Stimulated activated CD8-positive, alpha-beta memory T cell treated with anti-CD3 and anti-CD28 coated beads, Interleukin-4, amount 100 ng/mL, for 1 hour (primary cell): ENCODE measurements at places on chromosomes 7 and 10.

GRCh38 chr10:123151737-123152135 is 2.5 kb upstream of the BUB3 start:
- DNase-seq, result no peak

GRCh38 chr7:113945018-113945938 is 26.5 kb upstream of the PPP1R3A start:
- DNase-seq, result no peak

GRCh38 chr7:127380479-127380878 is 12.0 kb downstream of the ZNF800 start:
- DNase-seq, result no peak

- peak; percentile 56 for DNase-seq
Observed at GRCh38 chr7:104983578-104984539, 30.1 kb upstream of the KMT2E start.

- DNase-seq, result no peak
Observed at GRCh38 chr7:12152196-12152918, 58.7 kb upstream of the TMEM106B start.

DNA sequence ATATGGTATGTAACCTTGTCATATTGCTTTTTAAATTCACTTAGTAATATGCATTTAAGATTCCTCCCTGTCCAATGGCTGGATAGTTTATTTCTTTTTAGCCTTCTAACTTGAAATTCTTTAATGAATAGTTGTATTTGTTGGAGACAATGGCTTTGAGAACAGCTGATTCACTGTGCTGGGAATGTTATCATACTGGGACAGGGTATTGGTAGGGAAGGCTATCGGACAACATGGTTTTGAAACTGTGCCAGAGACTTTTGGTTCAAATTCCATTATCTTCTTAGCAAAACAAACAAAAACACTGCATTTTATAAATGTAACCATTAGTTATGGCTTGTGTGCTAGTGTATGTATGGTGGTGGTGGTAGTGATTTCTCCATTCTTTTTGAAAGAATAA is 517.1 kb upstream of the ANKRD30A start:
- no peak for DNase-seq

DNA sequence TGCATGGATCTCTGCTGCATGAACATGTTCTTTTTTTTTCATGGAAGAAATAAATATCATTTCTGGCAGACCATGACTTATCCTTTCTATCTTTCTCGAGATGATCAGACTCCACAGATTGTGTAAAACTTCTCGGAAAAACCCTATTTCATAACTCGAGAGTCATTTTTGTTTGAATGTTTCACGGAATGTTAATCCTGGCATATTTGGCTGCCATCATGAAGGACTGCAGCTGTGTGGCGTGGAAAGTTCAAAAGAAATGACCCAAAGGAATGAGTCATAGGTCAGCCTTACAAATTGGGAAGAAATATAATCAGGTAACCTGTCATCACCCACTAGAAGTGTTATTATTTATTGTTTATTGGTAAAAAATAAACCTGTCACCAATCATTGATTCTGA is 566.8 kb downstream of the SDK1 start:
- no peak for DNase-seq

- no peak for DNase-seq
Observed at GRCh38 chr10:74140553-74140952, 10.1 kb downstream of the AP3M1 start.

GRCh38 chr7:26454180-26454579 is 162.5 kb downstream of the SNX10 start:
- no peak for DNase-seq

DNA sequence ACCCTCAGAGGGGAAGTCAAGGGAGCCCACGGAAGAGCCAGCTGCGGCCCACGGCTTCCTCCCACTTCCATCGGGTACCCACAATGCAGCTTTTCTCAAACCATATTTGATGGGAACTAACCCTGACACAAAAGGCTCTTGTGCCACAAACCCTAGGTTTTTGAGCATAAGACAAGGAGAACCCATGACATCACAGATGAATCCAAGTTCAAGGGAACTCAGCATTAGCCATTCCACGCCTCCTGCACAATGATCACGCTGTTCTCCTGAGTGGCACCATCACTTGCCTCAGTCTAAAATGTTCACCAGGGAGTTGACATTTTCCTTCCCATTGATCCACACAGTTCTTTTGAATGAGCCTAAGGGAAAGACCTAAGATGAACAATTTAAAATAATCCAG is 70.4 kb downstream of the ITIH5 start:
- DNase-seq, result no peak

GRCh38 chr7:107592361-107593024 is 12.4 kb downstream of the BCAP29 start:
- DNase-seq, result no peak

GRCh38 chr10:34994565-34995142 is 95.5 kb downstream of the CUL2 start:
- DNase-seq, result peak; percentile 3

DNA sequence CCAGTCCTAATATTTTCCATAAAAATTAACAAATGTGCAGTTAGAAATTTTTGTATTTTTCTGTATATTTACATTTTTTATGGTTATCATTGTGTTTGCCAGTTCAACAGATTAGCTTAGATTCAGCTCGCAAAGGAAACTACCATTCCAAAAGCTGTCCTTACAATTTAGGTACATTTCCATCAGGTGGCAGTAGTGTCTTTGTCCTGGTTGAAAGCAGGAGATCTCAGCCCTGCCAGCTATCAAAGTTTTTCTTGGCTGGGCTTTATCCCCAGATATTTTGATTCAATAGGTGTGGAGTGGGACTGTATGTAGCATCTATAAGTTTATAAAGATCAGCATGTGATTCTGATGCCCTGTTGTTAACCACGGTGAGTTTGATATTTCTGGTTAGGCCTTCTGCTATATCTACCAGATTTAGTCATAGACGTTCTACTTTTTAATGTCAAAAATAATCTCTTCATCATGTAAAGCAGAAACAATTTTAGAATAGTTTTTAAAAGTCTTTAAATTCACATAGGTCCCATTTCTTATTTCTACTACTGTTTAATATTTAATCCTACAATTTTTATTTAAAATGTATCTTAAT is 15.5 kb upstream of the ICA1 start:
- no peak for DNase-seq

DNA sequence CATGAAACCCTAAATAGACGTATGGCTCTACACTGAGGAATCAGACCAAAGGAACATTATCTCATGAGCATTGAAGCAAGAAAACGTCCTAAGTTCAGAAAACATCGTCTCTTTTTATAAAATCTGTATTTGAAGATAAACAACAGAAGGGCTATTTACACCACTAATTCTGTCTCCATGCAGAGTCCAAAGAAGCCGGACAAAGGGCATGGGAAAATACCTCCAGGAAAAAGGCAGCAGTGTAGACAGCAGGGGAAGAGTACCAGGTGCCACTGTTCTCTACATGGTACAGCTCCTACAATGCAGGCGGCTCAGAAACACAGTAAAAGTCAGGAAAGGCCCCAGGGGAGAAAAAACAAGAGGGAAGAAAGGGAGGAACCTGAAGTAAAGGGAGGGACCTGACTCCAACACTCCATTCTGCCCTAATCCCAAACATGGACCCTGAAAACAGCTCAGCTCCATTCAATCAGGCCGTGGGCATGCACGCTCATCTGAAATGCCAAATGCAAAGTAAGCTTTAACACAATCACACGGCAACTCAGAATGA is 17.5 kb downstream of the FAM171A1 start:
- DNase-seq, result no peak

DNA sequence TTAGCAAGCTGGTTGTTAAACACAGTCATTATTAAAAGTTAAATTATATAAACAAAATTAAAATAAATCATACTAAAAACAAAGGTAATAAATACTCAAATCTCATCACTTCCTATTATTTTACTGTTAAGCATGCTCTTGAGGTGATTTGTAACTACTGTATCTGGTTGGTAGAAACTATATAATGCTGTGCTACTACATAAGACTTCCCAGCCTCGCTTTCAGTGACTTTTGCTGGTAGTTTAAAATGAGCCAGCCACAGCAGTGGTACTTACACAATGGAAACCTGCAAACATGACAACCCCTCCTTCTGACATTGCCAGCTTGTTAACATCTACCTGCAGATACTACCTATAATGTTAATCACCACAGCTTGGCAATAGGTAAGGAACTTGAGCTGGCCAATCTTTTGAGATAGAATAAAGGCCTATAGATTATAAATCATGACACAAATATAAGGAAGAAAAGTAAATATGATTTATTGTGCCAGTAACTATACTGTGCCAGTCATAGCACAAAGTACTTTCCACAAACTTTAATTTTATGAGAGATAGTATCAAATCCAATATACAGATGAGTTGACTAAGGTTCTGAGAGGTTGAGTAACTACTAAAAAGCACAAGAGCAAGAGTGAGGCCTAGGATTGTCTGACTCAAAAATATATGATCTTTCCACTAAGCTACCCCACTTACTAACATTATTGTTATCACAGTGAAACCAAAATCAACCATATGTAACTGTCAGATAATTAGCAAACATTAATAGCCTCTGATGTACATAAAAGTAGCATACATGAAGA is 181.1 kb upstream of the ASAH2 start:
- DNase-seq, result no peak

GRCh38 chr7:116786791-116787443 is 75.5 kb upstream of the CAPZA2 start:
- no peak for DNase-seq

- no peak for DNase-seq
Observed at GRCh38 chr10:114662646-114663217, 4.7 kb upstream of the ABLIM1 start.

DNA sequence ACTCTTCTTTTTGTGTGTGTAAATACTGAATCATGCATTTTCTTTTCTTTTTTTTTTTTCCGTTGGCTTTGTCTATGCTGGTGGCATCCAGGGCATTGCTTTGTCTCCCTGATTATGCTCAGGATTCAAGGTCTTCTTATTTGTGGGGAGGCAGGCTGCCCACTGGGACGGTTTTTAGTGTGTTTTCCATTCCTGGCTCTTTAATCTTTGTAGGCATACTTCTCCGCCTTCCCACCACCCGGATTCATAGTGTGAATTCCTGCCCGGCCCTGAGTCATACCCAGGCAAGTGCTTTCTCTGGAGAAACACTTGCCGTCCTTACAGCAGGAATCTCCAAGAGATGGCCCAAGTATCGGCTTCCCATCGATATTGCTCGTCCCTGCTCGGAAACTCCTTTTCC is 5.2 kb downstream of the ZNF655 start:
- DNase-seq, result no peak

GRCh38 chr7:99601656-99602310 is 3.7 kb downstream of the TMEM225B start:
- no peak for DNase-seq

DNA sequence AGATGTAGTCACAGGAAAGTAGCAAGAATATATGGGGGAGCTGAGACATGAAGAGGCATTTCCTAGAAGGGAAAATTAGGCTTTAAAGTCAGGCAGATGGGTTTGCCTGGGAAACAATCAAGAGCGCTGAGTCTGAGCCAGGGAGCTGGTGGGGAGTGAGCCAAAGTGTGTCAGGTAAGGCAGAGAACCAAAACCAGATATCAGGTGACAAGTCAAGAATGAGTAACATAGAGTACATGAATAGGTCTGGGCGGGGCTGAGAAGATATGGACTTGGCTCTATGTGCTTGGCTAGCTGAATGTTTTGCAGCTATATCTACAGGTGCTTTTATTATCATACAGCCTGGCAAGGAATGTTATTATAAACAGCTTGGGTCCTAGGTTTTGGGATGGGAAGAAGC is 49.3 kb downstream of the GPR141 start:
- no peak for DNase-seq

DNA sequence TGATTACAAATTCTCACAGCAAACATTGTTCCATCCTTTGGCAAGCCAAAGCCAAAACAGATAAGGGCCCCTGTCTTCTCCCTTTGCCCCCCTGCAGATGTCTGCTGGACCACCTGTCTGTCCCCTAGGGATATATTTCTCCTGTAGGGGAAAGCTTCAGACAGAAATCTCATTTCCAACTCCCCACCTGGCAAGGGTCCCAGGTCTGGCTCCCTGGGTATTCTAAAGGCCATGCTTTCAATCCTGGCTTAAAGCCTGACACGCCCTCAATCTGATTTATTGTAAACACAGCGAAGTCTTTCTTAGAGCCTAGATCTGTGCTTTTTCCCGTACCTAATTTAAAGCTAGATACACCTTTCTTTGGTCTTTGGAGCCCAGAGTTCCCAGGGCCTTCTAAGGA is 66.1 kb downstream of the KCNMA1 start:
- no peak for DNase-seq

DNA sequence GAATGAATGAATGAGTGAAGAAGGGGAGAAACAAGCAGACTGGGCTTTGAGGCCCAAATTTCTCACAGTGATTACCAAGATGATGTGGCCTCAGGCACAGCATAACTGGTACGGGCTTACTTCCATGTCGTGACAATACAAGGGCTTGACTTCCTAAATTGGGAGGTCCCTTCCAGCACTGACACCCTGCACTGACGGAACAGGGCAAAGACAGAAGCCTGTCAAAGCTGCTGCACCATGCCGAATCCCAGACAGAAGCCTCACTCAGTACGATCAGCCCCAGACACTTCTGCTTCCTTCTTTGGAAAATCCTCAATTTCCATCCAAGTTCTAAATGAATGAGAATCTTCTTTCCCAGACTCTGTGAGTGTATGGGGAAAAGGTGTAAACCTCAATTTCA is 51.9 kb downstream of the GNA12 start:
- no peak for DNase-seq

DNA sequence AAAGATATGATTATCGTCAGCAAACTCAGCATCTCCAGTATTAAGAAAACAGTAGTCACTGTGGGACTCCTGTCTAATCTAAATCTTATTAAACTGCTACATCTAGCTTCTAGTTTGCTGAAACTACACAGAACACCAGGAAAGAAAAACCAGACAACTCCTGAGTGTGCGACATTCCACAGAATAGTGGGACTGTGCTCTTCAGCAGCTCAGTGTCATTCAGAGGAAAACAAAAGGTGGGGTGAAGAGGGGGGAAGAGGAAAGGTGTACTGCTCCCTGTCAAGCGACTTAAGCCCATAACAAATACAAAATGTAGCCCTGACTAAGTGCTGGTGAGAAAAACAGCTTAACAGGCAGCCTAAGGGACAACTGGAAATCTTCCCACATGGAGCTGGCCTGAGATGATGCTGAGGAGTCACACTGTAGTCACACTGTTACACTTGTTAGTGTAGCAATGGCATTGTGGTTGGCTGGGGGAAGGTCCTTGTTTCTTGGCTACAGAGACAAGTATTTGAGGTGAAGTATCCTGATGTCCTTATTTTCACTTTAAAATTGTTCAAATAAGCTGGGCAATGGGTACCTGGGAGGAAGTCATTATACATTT is 135.5 kb downstream of the USP6NL start:
- DNase-seq, result no peak

GRCh38 chr10:52391927-52392602 is 78.0 kb downstream of the DKK1 start:
- no peak for DNase-seq

DNA sequence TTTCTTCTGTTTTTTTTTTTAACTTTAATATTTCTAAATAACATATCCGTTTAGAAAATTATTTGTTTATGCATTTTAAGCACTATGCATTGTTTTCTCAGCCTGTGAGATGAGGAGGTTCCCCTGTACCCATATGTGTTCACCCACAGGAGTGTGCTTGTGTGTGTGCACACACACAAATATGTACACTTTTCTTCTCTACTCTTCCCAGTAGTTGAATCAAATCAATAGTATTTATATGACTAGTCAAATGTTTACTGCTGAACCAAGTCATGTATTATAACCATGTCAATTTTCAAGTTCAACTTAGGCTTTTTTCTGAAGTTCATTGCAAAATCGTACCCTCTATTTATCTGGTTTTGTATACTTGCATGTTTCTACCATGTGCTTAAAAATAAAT is 37.3 kb downstream of the HDAC9 start:
- DNase-seq, result no peak
